ENCODE measurements at places on chromosomes 7 and 10. TPM values are rescaled to one million over a fixed set of nuclear protein-coding genes. Genes with fewer than 3 reads are reported as not detected.

Gene PTF1A
- not detected for total RNA-seq

Gene ATRNL1
- total RNA-seq, result 2.4 TPM

Gene SYNPO2L
- not detected for total RNA-seq

Gene CUZD1
- total RNA-seq, result 1.6 TPM

Gene RBM20
- 1.8 TPM for total RNA-seq

Gene GBX1
- total RNA-seq, result not detected

Gene MEIG1
- not detected for total RNA-seq

GRCh38 chr10:14385596-14386593, 55.2 kb upstream of the FRMD4A start:
- DNase-seq, result peak; percentile 25
- no peak overlapping the region for H3K4me3 ChIP-seq
- H3K4me1 ChIP-seq, result peaks cover 3% of the 10 kb centered on the region
- H3K27me3 ChIP-seq, result peaks cover 28% of the 10 kb centered on the region

DNA sequence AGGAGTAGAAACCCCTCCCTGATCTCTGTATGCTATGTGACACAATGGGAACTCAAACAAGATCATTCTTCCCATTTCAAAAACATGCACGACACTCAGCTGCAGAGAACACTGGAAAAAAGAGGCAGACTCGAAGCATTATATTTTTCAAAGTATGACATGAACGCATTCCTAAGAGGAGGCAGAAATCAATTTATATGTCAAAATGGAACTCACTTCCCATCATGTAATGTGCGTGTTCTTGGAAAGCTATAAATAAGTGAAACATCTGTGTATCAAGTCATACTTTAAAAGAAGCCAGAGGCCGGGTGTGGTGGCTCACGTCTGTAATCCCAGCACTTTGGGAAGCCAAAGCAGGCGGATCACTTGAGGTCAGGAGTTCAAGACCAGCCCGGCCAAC, 142.7 kb downstream of the ICA1 start:
- H3K4me1 ChIP-seq, result no peaks in the 10 kb centered on the region
- H3K36me3 ChIP-seq, result no peaks in the 10 kb centered on the region
- H3K27ac ChIP-seq, result no peak overlapping the region
- no peak for DNase-seq
- H3K27me3 ChIP-seq, result no peaks in the 10 kb centered on the region

- H3K4me1 ChIP-seq, result peaks cover 33% of the 10 kb centered on the region
- H3K27me3 ChIP-seq, result no peaks in the 10 kb centered on the region
- peak within 1 kb of the TSS; percentile 96 for H3K4me3 ChIP-seq
- peaks cover 14% of the 10 kb centered on the region for H3K36me3 ChIP-seq
- DNase-seq, result peak; percentile 89
Observed at GRCh38 chr7:150368096-150368883, at the start of gene REPIN1. Gene REPIN1 (plus strand): TSS chr7:150368822. CDS start chr7:150369712, 890 bp downstream.

- no peaks in the 10 kb centered on the region for H3K4me1 ChIP-seq
- no peak overlapping the region for H3K27ac ChIP-seq
- H3K36me3 ChIP-seq, result no peaks in the 10 kb centered on the region
- peak; percentile 76 for DNase-seq
Observed at GRCh38 chr7:101386558-101387231, 24.0 kb downstream of the COL26A1 start.

GRCh38 chr10:80730522-80730921, 192.8 kb downstream of the SH2D4B start:
- no peaks in the 10 kb centered on the region for H3K27me3 ChIP-seq
- no peak overlapping the region for H3K4me3 ChIP-seq
- no peak overlapping the region for H3K27ac ChIP-seq
- DNase-seq, result no peak

GRCh38 chr7:19368491-19368925, 223.3 kb upstream of the FERD3L start:
- no peak overlapping the region for H3K4me3 ChIP-seq
- no peaks in the 10 kb centered on the region for H3K4me1 ChIP-seq
- DNase-seq, result no peak
- no peak overlapping the region for H3K27ac ChIP-seq

GRCh38 chr10:55813451-55814170, 547.4 kb downstream of the ZWINT start:
- H3K36me3 ChIP-seq, result no peaks in the 10 kb centered on the region
- no peak overlapping the region for H3K27ac ChIP-seq
- H3K4me3 ChIP-seq, result no peak overlapping the region
- DNase-seq, result no peak
- H3K27me3 ChIP-seq, result no peaks in the 10 kb centered on the region

DNA sequence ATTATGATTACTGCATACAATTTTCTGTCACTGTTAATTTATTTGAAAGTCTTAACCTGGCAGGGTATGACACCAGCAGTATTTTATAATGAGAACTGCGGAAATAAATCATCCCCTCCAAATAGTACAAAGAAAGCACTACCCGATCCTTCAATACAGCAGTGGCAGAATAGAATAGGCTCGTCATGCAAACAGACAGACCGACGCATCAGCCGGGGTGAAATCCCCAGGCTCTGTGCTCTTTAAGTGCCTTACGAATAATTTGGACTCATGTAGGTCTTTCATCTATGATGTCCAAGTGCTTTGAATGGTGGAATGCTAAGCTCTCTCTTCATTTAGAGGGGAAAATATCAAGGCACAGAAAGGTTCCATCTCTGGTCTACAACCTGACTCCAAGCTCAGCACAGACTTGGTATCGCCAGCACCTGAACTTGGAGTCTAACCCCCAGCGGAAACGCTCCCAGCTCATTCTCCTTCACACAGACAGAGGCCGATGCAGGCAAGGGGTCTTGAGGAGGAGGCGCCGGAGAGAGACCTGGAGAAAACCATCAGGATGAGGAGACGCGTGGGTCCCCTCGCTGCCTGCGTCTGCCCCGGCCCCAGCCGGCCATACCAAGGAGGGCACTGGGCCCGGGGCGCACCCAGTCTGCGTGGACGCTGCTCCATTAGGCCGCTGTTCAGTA, 568.1 kb upstream of the MKI67 start:
- no peaks in the 10 kb centered on the region for H3K36me3 ChIP-seq
- H3K27ac ChIP-seq, result no peak overlapping the region
- no peak for DNase-seq
- peaks cover 13% of the 10 kb centered on the region for H3K4me1 ChIP-seq
- peak overlapping the region; percentile 17 for H3K4me3 ChIP-seq

GRCh38 chr7:21104124-21104500, 317.4 kb upstream of the SP8 start:
- H3K4me3 ChIP-seq, result no peak overlapping the region
- H3K27me3 ChIP-seq, result peaks cover 26% of the 10 kb centered on the region
- H3K4me1 ChIP-seq, result no peaks in the 10 kb centered on the region
- no peaks in the 10 kb centered on the region for H3K36me3 ChIP-seq
- no peak overlapping the region for H3K27ac ChIP-seq
- no peak for DNase-seq

DNA sequence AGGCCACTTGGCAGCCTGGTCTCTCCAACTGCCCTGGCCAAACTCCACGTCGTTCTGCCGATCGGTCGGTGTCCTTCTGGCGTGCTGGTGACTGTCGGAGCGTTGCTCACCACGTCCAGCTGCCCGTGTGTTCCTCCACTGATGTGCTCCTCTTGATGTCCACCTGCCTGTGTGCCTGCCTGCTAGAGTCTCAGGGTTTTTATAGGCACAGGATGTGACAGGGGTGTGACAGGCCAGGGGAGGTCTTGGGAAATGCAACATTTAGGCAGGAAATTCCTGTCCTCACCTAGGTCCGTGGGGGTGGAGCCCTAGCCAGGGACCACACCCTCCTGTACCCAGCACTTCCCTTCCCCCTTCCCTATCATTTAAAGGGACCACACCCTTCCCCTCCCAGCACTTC, 25.2 kb upstream of the CFAP46 start:
- H3K4me3 ChIP-seq, result no peak overlapping the region
- peaks cover 79% of the 10 kb centered on the region for H3K27me3 ChIP-seq
- no peaks in the 10 kb centered on the region for H3K36me3 ChIP-seq

DNA sequence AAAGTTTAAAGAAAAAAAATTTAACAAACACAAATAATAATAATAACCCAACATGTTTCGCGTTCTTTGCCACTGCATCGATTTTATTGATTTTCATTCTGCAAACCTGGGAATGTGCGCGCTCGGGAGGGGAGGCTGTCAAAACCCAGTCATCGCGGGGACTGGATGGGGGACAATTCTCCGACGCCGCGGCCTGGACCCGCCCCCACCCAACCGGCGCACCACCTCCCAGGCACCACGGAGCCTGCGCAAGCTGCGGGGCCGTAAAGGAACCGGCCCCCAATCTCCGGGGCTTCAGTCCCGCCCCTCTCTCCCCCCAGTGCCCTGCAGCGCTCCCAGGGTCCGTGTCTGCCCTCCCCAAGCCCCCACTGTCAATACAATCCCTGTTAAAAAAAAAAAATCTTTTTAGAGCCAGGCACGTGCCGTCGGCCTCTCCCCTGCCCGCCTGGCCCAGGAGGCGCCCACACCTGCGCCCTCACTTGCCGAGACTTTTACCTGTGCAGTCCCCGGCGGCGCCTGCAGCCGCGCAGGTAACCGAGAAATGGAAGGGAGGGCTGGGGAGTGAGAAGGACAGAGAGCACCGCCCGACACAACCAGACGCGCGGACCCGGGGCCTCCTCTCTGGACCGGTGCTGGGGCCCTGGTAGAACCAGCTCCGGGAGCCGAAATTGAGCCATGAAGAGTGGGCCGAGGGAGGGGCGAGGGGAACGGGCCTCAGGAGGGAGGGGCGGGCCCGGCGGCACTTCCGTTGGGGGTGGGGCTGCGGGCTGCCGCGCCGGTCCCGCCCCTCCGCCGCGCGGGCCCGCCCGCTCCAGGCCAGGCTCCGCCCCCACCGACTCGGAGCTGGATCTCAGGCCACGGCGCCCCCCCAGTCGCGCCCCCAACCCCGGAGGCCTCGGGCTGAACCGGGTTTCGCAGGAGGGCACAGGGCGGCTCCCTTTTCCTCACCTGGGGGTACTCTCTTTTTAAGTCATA, 7.6 kb upstream of the ZNF503 start:
- no peaks in the 10 kb centered on the region for H3K36me3 ChIP-seq
- peak overlapping the region; percentile 48 for H3K4me3 ChIP-seq
- no peak for DNase-seq
- H3K27ac ChIP-seq, result no peak overlapping the region
- H3K27me3 ChIP-seq, result peaks cover 93% of the 10 kb centered on the region
- H3K4me1 ChIP-seq, result peaks cover 14% of the 10 kb centered on the region

DNA sequence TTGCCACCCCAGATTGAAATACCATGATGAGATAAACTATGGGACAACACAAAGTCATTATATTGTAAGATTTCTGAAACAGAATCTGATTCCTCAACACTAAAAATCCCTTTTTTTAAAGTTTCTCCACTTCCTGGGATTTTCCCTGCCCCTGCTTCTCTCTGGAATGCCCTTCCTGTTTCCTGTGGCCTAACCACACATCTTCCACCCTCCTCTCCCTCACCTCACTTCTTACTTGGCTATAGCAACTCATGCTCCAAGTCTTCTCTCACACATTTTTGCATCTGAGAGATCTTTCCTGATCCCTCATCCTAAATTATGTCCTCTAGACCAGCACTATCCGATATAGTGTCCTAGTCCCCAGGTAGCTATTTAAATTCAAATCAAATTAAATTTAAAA, 4.1 kb upstream of the RELN start:
- H3K4me1 ChIP-seq, result peaks cover 9% of the 10 kb centered on the region
- no peak overlapping the region for H3K4me3 ChIP-seq
- H3K27me3 ChIP-seq, result peaks cover 35% of the 10 kb centered on the region

DNA sequence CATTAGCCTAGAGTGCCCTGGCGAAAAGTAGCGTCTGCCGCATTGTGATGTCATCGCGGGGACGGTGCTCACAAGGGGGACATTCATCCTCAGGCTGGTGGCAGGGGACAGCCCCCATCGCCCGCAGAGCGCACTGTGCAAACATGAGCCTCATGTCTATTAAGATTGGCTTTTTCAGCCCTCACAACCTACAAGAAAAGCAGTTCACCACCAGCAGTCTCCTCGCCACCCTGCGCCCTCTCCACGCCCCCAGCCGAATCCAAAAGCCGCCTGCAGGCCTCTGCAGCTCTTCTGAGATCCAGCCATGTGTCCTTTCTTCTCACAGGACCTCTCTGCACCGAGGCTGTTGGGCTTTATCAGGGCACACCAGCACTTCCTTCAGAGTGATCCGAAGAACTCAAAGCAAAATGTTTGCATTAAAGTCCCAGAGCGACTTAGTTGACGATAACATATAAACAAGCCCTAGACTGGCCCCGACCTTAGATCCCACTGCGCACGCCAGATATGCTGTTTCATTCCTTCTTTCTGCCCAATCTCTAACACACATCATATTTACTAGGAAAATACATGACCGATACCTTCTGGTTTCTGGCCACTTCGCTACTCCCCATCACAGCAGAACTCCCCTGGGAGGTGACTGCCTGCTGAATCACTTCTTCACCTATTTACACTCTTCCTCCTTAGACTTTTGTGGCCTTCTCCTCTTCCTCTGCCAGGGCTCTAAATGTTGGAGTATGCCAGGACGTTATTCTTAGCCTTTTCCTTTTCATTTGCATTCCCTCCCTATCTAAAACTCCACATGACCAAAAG, 206.0 kb upstream of the SH2B2 start:
- DNase-seq, result no peak
- no peaks in the 10 kb centered on the region for H3K36me3 ChIP-seq
- H3K4me1 ChIP-seq, result peaks cover 11% of the 10 kb centered on the region
- no peak overlapping the region for H3K4me3 ChIP-seq
- no peak overlapping the region for H3K27ac ChIP-seq
- H3K27me3 ChIP-seq, result no peaks in the 10 kb centered on the region

DNA sequence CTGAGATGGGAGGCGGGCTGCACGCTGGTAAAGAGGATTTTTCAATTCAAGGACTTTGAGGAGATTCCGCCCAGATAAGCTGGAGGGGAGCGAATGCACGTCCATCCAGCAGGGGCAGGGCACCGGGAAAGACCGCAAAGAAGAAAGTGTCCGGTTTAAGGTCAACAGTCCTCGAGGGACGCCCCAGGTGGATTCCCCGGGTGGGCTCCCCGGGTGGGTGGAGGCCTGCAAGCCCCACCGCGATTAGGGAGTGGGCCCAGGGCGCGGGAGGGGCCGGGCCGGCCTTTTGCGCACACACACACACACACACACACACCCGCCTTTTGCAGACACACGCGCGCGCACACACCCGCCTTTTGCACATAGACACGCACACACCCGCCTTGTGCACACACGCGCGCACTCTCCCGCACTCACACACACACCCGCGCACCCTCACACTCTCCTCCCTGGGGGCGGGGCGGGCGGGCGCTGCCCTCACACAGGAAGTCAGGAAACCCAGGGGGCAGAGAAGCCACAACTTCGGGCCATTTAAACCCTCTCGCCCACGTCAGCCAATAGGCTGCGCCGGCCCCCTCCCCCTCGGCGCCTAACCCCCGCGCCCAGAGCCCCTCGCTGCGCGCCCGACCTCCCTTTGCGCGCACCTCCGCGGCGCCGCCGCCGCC, 615 bp downstream of the ARHGAP12 start:
- H3K36me3 ChIP-seq, result no peaks in the 10 kb centered on the region
- H3K4me1 ChIP-seq, result peaks cover 8% of the 10 kb centered on the region
- DNase-seq, result peak; percentile 81
- H3K27ac ChIP-seq, result peak overlapping the region; percentile 95

- peak; percentile 63 for DNase-seq
- no peaks in the 10 kb centered on the region for H3K27me3 ChIP-seq
- no peak overlapping the region for H3K4me3 ChIP-seq
- no peak overlapping the region for H3K27ac ChIP-seq
- H3K36me3 ChIP-seq, result no peaks in the 10 kb centered on the region
Observed at GRCh38 chr7:93551063-93551895, 23.2 kb downstream of the CALCR start.

GRCh38 chr10:131981429-131982184, at the start of gene BNIP3:
Gene BNIP3 (minus strand): TSS chr10:131981923. CDS start chr10:131981806, 117 bp downstream.
- H3K27me3 ChIP-seq, result no peaks in the 10 kb centered on the region
- peak within 1 kb of the TSS; percentile 67 for H3K27ac ChIP-seq
- H3K4me1 ChIP-seq, result peaks cover 10% of the 10 kb centered on the region

Measured in A673 (cell line).